ENCODE measurements at places on chromosomes 12 and 14.

DNA sequence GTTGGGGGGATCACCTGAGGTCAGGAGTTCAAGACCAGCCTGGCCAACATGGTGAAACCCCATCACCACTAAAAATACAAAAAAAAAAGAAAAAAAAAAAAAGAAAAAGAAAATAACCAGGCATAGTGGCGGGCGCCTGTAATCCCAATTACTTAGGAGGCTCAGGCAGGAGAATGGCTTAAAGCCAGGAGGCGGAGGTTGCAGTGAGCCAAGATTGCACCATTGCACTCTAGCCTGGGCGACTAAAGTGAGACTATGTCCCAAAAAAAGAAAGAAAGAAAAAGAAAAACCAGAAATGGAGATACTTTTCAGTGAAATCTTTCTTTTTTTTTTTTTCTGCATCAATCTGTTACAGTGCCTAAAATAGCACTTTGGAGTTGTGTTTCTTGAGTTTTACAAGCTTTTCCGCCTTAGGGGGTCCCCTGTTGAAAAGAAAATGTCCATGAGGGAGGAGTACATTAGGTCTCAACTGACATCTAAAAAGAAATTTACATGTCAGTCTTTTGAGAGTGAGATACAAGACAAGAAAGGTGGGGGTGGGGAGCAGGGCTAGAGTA lies 82.9 kb upstream of the VASH1 start:
- no peak for DNase-seq

DNA sequence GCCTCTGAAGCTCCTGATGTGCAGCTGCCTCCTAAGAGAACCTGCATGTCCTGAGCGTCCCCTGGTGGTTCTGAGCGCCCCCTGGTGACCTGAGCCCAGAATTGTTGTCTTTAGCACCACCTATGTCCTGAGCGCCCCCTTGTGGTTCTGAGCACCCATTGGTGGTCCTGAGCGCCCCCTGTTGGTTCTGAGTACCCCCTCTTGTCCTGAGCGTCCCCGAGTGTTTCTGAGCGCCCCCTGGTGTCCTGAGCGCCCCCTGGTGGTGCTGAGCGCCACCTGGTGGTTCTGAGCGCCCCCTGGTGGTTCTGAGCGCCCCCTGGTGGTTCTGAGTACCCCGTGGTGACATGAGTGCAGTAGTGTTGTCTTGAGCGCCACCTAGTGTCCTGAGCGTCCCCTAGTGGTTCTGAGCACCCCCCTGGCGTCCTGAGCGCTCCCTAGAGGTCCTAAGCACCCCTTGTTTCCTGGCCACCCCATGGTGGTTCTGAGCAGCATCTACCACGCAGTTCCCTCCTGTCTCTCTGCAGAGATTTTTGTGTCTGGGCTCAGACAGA lies 782.5 kb downstream of the TMEM121 start:
- DNase-seq: peak; percentile 48

DNA sequence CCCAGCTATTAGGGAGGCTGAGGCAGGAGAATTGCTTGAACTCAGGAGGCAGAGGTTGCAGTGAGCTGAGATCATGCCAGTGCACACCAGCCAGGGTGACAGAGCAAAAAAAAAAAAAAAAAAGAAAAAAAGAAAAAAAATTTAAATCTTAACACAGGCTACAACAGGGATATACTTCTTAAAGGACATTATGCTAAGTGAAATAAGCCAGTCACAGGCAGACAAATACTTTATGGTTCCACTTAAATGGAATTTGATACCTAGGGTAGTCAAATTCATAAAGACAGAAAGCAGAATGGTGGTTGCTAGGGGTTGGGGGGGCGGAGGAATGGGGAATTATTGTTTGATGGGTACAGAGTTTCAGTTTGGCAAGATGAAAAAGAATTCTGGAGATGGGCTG lies 14.8 kb upstream of the PPTC7 start:
- DNase-seq: no peak

- no peak for DNase-seq
Measured at GRCh38 chr14:96748362-96748761, 48.8 kb upstream of the VRK1 start.

GRCh38 chr14:99731547-99732435 lies 47.7 kb downstream of the CYP46A1 start:
- peak; percentile 9 for DNase-seq

DNA sequence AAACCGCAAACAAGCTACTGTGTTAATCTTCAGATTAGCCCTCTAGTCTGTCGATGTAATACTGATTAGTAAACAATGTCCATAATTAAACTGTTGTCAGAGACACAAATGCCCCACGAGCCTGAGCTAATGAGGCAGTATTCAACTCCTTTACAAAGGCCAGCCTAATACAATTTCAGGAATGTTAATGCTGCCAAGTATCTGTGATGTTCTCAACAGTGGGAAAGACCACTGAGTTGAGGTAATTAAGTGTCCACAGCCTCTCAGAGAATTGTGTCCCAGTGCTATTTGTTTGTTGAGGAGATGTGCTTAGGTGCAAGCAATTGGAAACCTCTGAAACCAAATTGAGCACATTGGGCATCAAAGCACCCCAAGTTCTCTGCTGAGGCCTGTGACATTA lies 139.4 kb upstream of the CDKN3 start:
- no peak for DNase-seq

DNA sequence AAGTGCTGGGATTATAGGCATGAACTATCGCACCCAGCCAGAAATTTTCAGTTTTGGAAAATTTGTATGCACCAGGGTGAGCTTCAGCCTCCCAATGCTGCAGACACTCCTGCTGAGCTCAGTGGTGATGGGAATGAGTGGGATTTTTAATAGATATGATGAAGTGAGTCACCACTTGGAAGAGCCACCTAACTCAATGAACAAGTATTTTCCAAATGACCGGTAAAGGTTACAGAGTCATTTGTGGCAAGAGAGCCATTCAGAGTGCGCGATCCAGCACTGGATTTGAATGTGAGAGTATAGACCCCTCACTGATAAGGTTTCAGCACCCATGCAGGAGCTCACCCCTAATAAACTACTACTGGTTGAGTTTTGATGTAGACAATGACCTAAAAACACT lies 100.7 kb downstream of the PPP2R5C start:
- DNase-seq: no peak

DNA sequence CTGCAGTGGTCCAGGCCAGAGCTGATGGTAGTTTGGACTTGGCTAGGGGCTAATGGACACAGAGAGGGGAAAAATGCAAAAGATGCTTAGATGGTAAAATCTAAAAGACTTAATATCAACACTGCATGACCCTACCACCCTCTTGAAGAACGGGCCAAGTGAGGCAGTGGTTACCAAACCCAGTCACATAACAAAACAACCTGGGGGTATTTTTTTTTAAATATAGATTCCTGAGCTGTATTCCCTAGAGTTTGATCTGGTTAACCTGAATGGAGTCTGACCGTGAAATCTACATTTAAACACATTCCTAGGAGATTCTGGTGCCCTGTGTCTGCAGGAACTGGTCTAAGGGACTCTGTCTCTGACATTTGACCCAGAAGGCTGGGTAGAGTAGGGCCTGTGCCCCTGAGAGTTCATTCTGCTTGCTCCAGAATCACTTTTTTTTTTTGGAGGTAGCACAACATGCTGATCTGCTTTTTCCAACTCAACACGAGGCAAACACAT lies 15.7 kb downstream of the ABHD4 start:
- no peak for DNase-seq

GRCh38 chr14:105181549-105182295 lies 610 bp upstream of the NUDT14 start:
- DNase-seq: no peak

GRCh38 chr12:104470521-104470920 lies 13.8 kb downstream of the CHST11 start:
- no peak for DNase-seq

DNA sequence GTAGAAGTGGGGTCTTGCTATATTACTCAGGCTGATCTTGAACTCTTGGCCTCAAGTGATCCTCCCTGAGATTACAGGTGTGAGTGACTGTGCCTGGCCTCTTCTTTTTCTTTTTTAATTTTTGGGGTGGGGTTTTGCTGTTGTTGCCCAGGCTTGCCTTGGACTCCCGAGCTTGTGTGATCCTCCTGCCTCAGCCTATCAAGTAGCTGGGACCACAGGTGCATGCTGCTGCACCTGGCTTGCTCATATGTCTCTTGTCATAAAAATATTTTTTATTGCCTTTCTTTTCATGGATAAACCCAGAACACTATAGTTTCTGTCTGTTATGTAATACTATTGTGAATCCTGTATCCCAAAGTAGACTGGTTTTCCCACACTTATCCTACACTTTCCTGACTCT lies 26.0 kb downstream of the SCYL2 start:
- no peak for DNase-seq

- peak; percentile 45 for DNase-seq
Measured at GRCh38 chr12:118061873-118062843, 1.2 kb upstream of the WSB2 start.

- DNase-seq: no peak
Measured at GRCh38 chr12:117853600-117853999, 115.2 kb downstream of the KSR2 start.

DNA sequence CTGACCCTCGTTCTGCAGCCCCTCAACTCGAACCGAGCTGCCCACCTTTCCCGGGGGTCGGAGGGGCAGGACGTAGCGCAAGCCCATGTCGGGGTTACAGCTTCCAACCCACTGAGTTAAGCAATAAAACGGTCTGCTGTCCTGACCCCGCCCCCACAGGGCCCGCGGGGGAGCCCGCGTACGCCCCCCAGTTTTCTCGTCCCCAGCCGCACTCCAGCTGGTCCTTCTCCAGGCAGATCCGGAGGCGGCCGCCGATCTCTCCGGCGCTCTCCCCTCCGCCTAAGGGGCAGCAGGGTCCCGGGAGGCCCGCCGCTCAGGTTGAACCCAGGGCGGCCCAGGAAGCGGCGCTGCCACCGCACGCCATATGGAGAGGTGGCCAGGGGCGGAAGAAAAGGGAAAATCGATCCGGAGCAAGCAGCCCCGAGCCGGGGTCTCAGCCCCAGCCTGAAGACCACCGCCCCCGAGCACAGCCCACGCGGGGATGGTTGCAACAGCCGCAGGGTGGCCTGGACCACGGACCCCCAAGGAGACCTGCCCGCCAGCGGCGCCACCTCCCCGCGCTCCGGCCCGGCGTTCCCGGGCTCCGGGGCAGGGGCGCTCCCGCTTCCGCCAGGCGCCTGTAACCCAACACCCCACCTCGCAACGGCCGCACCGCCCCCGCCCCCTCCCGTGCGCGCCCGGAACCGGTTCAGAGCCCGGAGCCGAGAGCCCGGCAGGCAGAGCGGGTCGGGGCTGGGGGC lies 760 bp downstream of the ACTN1 start:
- DNase-seq: peak; percentile 43

DNA sequence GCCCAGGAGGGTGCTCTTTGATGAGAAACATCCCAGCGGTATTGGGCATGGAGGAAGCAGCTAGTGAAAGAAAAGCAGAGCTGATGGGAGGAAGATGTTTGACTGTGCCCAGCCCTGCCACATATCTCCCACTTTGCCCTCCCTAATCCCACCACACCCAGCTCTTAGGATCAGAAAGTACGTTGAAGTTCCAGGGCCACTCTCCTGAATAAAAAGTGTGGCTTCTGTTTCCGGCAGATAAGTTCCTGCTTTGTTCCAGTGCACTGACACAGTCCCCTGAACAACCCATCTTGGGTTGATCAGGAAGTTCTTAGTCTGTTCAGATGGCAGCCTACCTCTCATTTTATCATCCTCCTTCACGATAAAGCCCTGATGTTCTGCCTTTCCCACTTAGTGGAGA lies 16.5 kb downstream of the TPCN1 start:
- no peak for DNase-seq

DNA sequence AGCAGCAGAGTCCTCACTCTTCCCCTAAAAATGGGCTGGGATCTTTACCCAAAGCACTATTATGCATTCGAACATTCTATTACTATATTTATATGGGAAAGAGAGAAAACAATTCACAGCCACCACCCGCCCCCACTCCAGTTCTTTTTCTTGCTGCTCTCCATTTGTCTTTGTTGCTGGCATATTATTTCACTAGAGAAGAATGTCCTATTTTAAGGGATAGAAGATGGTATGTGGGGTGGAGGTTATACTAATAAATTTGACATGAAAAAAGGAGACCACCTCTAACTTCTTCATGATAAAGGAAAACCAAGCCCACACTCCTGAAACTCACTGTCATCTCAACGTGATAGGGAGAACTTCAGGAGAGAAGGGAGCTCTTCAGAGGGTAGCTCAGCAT lies 28.5 kb upstream of the NTF3 start:
- DNase-seq: no peak

DNA sequence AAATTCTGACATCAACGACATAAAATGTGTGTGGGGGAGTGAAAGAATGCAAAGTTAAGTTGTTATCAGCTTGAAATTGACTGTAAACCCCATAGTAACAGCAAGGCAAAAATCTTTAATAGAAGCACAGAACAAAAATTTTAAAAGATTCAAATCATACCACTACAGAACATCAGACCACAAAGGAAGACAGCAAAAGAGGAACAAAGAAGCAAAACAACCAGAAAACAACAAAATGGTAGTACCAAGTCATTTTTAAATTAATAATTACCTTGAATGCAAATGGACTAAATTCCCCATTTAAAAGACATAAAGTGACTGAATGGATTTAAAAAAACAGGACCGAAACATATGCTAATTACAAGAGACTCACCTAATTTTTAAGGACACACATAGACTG lies 31.3 kb downstream of the A2M start:
- no peak for DNase-seq

DNA sequence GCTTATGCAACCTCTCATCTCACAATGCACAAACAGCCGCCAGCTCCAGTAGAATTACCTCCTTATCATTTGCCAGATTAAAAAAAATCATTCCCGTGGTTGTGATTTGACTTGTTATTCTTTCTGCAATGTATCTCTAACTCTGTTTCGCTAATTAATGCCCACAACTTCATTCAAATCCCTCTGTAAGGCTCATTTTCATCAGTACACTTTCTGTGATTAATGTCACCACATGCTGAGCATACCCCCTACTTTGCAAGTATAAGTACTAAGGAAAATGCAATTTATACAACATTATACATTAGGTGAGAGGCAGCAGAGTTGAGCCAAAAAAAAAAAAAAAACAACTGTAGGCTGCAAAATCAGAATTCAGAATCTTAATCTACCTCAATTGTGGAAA lies 166.0 kb downstream of the FSCB start:
- no peak for DNase-seq

- peak; percentile 80 for DNase-seq
Measured at GRCh38 chr14:105203057-105203531, 22.0 kb upstream of the NUDT14 start.

GRCh38 chr12:106861984-106862916 lies 87.8 kb downstream of the RIC8B start:
- no peak for DNase-seq

- no peak for DNase-seq
Measured at GRCh38 chr12:22059976-22060647, 14.1 kb downstream of the CMAS start.

- DNase-seq: no peak
Measured at GRCh38 chr14:24232645-24233537, at the start of gene GMPR2. Gene GMPR2 (plus strand): TSS chr14:24232929. CDS start chr14:24233254, 325 bp downstream.
